ENCODE measurements at places on chromosomes 11 and 22.

GRCh38 chr11:123392431-123392830 is 37.6 kb upstream of the GRAMD1B start:
- DNase-seq: no peak

DNA sequence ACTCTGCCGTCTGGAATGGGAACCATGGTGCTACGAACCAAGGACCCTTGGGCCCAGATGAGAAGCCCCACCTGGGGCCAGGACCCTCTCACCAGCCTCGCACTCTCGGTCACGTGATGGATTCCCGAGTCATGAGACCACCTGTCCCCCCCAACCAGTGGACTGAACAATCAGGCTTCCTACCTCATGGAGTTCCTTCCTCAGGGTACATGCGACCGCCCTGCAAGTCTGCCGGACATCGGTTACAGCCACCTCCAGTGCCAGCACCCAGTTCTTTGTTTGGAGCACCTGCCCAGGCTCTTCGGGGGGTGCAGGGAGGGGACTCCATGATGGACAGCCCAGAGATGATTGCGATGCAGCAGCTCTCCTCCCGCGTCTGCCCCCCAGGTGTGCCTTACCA is 20.8 kb upstream of the SLC25A18 start:
- DNase-seq: no peak

DNA sequence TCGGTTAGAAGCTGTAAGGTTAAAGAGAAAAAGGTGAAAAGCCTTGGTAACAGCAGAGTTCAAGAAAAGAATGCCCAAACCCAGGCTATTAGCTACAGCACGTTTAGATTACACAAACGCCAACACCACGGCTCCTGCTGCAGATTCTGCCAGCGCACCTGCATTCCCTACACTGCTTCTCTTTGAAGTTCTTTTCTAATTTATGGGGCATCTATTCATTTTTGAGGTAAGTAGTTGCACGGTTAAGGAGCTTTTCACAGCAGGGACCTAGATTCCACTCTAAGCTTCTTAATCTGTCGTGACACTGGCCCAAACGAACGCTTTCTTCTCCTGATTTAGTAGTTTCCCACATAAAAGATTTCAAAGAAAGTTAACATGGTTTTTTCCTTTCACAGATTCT is 38.0 kb upstream of the CHKA start:
- no peak for DNase-seq

GRCh38 chr11:15053191-15053685 is 20.2 kb upstream of the CALCB start:
- no peak for DNase-seq

GRCh38 chr22:49525801-49526535 is 301.7 kb downstream of the BRD1 start:
- no peak for DNase-seq

DNA sequence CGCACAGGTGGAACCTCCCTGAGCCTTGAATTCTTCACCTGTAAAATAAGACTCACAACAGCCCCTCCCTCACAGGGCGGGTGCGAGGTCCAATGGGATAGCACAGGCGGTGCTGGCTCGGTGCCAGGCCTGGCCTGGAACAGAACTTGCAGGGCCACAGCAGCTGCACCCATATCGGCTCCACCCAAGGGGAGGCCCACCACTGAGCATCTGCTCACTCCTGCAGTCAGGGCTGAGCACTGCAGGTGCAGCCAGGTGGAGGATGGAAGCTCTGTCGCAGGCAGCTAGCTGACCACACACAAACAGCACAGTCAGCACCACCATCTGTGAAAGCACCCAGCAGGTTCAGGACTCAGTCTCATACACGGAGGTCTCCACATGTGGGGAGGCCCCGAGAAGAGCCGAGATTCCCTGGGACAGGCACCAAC is 19.6 kb downstream of the VPS37C start:
- peak; percentile 77 for DNase-seq

DNA sequence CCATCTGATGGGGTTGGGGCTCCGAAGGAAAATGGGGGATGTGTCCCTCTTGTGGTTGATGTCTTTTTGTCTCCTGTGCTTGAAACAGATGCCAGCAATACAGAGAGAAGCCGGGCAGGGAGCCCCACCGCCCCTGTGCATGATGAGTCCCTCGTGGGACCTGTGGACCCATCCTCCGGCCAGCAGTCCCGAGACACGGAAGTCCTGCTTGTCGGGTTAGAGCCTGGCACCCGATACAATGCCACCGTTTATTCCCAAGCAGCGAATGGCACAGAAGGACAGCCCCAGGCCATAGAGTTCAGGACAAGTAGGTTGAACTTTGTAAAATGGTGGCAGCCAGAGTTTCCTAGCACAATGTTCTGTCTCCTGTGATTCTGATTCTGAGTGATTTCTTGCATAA is 91.7 kb upstream of the OR4B1 start:
- no peak for DNase-seq

DNA sequence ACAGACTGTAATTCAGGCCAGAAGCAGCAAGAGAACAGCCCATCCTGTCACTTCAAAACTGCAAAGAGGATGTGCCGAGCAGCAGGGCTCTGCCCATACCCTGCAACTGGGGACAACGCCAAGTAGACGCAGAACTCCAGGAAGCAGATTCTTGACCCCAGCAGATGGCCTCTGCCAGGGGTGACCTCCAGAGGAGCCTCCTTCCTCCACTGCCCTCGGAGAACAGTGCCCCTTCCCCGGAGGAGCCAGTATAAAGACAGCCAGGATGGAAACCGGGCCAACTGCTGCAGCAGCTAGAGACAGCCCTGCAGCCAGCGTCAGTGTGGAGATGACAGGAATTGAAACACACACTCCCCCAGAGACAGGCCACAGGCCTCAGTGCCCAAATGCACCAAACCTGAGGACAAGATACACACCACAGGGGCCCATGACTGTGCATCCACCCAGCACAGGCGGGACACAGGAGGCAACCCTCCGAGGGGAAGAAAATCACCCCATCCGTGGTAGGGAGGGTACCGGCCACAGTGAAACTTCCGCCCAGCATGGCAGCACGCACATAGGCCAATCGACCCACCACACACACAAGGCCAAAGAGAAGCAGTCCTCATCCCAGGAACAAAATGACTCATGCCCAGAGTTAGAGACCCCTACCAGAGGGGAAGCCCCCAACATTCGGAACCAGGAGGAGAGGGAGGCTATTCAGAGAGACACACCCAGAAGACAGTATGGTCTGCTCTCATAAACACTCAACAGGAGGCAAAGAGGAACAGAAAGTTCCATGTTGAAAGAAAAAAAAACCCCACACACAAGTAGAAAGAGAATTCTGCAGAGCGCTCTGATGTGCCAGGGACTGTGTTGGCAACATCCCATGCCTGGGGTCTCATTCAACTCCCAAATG is 5.6 kb downstream of the AHNAK start:
- DNase-seq: no peak

GRCh38 chr11:1384199-1384970 is 5.3 kb upstream of the BRSK2 start:
- DNase-seq: no peak

DNA sequence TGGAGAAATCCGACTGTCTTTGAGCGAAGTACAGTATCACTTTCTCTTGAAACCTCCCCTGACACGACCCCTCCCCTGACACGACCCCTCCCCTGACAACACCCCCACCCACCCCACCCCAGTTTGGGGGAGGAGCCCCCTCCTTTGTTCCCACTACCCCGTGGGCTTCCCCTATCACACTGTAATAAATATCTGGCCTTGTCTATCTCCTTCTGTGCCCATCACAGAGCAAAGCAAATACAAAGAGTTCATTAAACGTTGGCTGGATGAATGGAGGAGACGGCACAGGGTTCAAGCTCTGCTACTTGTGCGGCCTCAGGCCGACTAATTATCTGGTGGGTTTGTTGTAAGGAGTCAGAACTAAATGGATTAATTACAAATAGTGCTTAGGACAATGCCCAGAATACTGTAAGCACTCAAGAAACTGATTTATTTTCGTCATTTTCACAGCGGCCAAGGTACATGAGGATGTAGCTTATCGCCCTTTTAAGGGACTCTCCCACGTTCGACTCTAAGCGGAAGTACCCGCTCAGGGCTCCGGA is 628 bp upstream of the GGA1 start:
- no peak for DNase-seq

Measured in SHP77 (cell line).